ENCODE measurements at places on chromosomes 4 and X.

GRCh38 chrX:51728202-51728601 lies 15.0 kb upstream of the GSPT2 start:
- no peak for DNase-seq

- no peak for DNase-seq
Measured at GRCh38 chr4:150436598-150437370, 145.2 kb upstream of the MAB21L2 start.

DNA sequence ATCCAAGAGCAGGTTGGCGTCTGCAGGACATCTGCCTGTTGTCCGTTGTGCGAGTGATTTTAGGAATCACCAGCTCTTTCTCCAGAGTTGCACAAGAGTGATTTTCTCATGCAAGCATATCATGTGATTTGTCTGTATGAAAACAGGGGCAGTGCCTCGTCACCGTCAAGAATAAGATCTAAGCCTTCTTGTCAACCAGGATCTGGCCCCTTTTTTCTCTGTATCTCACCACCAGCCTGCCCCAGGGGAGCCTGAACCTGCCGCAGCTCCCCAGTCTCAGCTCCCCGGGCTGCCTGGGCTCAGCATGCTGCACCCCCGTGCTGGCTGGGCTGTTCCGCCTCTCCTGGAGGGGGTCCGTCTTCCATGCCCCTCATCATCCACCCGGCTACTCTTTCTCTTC lies 90.5 kb downstream of the STOX2 start:
- DNase-seq, result no peak

- DNase-seq, result no peak
Measured at GRCh38 chr4:33316033-33316432, 2595.9 kb downstream of the PCDH7 start.

DNA sequence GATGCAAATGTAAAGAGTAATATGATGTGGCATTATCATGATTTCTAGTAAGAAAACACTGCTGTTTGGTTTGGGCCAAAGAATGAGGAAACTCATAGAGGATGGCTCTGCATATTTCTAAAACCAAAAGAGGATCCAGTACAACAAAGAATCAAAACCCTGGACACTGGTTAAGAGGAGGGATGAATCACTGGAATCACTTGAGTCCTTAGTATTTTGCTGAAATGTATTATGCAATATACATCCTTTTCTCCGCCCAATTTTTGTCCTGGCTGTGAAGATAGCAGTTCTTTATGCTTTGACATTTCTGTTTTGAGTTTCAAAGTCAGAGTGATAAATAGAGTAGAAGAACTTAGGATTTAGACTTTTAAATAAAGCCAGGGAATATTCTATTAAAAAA lies 345.9 kb downstream of the PACRGL start:
- no peak for DNase-seq

GRCh38 chr4:37873386-37873785 lies 17.5 kb upstream of the TBC1D1 start:
- DNase-seq, result no peak

DNA sequence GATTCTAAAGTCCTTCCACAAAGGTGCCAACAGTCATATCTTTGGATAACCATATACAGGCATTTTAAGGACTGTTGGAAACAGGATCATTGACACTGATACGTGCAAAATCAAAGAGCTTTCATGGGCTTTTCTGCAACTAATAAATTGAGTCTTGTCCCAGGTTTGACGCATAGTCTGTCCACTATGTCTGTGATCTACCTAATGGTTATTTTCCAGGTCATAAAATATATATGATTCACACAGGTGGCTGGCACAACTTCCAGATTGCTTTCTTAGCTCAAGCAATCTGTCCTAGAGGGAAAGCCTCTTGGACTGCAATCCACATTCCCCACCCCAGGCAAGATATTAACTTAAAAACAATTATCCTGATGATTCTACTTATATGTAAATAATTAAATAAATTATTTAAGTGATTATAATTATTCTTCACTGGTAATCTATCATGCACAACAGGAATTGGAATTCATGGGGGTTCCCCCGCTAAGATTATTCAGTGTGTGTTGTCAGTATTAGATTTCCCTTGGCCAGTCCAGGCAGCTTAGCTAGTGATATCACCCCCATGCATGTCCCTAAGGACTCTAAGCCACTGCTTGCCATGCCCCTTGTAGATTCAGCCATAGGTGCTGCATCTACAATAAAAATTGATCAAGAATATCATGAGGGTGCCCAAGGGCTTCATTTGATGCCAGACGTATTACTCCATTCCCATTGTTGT lies 97.8 kb downstream of the TLL1 start:
- DNase-seq, result no peak

- no peak for DNase-seq
Measured at GRCh38 chrX:93649381-93649780, 24.0 kb downstream of the NAP1L3 start.

Data from activated CD8-positive, alpha-beta memory T cell treated with anti-CD3 and anti-CD28 coated beads, Interleukin-2, amount 50 U/mL, for 4 hours (primary cell).